ENCODE measurements at places on chromosomes 13 and 19. TPM values are rescaled to one million over a fixed set of nuclear protein-coding genes. Genes with fewer than 3 reads are reported as not detected.

DNA sequence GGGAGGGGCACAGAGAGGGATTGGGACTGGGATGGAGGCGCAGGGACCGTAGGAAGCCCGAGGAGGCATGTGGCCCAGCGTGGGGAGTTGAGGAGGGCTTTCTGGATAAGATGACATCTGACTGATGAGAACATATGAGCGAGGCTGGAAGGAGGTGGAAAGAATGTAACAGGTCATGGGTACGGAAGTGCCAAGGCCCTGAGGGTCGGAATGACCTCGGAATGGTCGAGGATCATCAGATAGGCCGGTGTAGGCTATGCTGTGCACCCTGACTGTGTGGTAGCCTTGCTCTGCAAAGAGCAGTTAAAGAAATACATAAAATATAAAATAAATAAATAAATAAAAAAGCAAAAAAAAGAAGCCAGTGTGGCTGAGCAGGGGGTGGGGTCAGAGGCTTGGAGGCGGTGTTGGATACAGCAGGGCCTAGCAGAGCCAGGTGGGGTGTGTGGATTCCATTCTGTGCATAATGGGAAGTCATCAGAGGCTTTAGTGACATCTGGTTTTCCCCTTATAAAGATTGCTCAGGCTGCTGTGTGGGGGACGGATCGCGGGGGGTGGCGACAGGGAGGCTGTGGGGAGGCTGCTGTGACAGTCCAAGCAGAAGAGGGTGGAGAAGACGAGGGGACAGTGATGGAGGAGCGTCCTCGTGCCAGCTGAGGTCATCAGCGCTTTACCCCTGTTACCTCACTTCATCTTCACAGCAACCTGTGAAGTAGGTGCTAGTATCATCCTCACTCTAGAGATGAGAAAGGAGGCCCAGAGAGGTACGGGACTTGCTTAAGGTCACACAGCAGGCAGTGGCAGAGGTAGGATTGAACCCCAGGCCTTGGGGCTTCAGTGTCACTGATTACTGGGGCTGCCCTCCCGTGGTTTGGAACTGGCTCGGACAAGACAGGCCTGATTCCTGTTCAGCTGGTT is 5.0 kb downstream of the PAK4 start:
- peak; percentile 77 for DNase-seq

DNA sequence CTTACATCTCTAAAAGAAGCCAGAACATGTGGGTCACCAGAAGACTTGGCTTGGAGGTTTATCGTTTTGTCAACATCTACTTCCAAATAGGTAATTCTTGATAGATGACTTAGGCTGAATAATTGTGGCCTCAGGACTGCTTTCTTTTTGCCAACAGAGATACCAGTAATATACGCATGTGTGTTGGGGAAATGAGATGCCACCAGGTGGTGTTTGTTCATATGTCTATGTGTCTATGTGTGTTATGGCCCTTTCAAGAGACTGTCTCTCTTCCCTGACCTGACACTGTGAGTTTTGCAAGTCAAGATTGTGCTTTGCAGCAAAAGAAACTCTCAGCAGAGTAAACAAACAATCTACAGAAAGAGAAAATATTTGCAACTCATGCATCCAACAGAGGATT is 31.6 kb upstream of the METTL21C start:
- DNase-seq, result no peak

DNA sequence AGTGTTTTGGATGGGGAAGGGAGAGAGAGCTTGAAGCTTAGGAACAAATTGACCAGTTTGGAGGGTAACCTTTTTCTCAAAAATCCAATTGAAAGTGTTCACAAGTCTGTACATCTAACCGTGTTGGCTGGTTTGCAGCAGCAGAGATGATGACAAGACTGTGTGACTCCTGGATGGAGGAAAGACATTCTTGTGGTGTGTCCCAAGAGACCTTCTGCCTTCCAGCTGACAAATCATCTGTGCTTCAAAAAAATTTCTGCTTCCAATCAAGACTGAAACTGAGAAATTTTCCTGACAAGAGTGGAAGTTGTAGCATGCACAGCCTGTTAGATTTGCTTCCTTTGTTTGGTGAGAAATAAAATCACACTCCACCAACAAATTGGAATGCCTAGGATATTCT is 56.2 kb downstream of the LACC1 start:
- DNase-seq, result no peak

DNA sequence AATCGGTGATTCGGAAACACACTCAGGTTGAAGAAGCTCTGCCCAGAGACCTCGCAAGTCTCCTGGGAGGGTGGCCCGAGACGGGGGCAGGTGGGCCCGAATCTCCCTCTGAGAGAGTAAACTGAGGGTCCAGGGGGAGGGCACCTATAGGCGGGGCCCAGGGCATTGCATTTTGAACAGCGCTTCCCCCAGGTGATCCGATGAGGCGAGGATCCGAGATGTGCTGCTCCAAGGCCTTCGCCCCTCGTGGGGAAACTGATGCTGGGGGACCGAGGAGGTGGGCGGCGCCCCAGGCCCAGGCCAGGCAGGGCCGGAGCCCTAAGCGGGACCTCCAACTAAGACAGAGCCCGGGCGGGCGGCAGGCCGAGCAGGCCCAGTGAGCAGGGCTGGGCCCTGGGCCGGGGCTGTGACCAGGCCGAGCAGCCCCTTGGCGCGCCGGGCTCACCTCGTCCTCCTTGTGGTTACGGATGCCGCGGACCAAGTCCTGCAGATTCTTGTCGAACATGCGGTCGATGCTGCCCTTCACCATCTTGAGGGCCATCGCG is 500 bp downstream of the AP3D1 start:
- DNase-seq, result no peak

Gene ZNF536
- 2.0 TPM for polyA plus RNA-seq
